AG20443 (cell line): ENCODE measurements at places on chromosomes 3 and 15.

DNA sequence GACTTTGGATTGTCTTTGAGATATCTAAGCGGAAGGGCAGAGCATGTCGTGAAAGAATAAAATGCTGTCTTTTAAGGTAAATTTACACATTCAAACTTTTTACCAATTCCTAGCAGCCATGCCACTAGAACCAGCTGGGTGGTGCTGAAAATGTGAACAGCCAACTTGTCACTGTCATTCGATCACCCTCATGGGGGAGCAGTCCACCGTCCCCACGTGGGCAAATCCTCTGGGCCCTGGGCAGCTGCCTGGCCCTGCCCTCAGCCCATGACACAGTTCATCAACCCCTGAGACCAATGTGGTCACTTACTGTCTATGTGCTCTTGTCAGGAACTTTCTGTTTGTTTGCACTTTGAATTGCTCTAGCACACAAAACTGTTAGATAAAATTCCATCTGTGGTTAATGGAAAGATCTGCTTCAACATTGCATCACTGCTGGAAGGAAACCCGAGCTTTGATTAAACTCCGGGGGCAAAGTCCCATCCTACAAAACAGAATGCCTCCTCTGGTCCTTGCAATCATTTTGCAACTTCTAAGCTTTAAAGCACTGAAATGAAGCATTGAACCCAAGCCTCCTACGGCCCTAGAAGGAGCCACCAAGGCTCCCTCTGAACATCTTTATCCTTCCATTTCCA, 50.1 kb downstream of the PCSK6 start:
- DNase-seq = peak; percentile 56

DNA sequence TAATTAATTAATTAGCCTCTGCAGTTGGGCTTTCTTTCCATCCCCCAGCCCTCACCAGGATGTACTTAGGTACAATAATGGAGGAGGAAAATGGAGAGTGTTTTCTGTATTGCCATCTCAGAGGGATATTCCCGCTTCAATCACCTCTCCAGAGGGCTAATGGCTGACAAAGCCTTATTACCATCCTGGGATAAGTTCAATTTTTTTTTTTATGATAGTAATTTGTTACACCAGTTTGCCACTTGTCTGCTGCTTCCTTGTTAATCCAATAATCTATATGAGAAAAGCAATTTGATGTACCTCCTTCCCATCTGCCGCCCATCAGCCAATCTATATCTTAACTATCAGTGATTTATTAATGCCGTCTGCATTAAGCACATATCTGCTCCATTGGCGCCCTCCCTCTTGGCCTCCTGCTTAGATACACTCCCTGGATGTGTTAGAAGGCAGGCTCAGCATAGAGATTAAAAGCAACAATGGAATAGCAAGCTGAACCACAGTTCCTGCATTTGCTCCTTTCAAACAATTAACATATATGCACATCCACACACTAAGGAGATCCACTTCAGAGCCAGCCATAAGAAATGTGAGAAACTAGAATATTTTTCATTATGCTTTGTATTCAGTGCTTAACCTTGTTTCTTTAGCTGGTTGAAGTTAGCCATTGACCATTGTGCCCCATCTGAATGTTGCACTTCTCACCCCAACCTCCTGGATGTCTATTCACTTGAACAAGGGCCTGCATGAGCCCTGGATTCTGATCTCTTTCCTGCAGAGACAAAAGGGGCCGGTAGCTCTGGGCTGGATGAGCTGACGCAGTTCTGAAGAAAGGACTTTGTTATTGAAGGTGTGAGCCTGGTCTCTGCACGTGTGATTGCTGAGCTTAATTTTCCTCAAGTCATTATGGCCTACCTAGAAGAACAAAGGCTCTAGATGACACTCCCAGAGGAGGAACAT, 237.3 kb upstream of the GAP43 start:
- DNase-seq = no peak

DNA sequence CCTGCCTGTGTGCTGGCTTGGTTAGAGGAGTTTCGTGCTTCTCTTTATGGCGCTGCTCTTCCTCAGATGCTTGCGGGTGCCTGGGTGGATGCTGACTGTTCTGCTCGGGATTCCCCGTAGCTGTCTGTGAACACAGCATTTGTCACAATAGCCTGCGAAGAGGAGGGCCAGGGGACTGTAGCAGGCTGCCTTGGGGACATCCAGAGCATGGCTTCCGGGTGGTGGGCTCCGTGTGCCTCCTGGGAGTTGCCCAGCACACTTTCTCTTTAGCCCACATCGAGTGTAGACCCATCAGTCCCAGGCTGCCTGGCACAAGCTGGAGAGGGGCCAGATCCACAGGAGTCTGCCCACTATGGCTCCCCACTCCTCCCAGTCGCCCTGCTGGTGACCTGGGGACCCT, 22.4 kb downstream of the LRRK1 start:
- no peak for DNase-seq

DNA sequence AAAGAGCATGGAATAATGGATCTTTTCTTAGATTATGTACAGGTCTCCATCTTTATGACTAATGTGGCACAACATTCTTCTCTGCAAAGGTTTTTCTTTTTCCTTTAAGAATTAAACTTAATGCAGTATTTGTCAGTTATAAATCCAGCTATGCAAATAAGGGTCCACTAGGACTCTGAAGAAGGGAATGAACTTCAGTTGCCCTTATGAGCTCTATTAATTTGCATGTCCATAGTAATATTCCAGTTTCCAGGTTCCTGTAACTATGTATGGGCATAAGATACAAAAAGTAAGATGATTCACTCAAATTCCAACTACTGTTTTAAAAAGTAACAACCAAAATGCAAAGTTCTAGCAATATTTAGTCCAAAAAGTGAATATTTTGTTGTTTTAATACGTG, 337.4 kb downstream of the NLGN1 start:
- DNase-seq = no peak

DNA sequence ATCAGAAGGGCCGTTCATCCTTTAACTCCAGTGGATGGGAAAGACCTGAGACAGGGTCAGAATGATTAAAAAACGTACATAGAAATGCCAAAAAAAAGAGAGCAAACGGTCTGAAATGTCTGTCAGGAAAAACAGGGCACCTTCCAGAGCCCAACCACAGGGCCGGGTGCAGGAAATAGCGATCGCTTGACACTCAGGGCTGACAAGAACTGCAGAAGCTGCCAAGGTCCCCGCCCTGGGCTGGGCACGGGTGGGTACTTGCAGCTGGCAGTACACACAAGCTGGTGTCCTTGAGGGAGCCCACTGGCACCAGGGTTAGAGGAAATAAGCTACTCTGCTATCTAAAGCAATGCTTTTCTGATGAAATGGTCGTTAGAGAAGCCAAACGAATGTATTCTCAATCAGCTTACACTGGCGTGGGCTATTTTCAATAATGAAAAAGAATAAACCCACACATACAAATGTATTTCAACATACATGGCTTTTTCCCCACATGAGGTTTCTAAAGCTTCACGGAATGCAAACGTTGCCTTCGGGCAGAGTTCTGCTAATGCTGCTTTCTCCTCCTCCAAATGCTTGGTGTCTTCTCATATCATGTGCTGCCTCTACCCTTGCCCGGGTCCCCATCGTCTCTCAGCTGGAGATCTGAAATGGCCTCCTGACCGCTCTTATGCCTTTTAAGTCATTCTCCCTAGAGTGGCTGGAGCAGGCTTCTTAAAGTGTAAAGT, 15.6 kb downstream of the FRMD4B start:
- DNase-seq = peak; percentile 62

DNA sequence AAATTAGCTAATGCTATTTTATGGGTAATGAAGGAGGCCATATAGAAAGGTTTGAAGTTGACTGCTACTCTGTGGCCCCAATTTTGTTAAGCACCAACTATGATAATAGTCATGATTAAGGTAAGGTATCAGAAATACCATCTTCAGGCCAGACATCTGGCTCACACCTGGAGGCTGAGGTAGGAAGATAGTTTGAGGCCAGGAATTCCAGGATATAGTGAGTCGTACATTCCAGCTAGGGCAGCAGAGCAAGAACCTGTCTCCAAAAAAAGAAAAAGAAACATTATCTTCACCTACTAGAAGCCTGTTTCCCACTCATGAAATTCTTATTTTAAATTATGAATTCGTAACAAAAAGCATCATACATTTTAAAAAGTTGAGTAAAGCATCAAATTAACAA, 64.4 kb downstream of the LRRC28 start:
- DNase-seq = no peak

DNA sequence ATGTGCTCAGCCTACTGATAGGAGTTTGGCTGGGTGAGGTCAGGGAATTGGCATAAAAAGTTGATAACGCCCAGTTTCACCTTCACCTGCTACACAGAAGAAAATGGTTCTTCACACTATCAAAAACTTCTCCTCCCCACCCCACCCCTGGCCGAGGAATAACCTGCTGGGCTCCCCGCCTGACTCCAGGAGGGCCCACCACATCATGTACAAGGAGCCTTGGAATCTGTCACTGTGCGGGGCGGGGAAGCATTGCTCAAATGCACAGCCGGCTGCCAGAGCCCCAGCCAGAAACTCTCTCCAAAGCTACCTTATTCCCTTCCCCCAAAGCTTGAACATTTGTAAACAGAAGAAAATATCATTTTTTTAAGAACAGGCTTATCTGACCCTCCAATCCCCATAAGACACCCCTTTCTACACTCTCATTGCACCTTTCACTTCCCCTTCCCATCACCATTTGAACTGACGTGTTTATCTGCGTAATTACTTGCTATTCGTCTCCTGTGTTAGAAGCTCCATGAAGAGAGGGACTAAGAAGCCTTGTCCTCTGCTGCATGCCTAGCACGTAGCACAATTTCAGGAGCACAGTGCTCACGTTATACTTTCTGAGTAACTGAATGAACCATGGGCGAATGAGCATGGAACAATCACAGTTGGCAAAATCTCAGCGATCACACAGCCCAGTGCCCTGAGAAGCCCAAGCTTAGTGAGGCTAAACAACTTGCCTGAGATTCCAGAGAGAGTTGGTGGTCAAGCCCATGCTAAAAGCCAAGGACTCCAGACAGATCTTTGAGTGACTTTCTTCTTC, 82.9 kb downstream of the HES1 start:
- no peak for DNase-seq

DNA sequence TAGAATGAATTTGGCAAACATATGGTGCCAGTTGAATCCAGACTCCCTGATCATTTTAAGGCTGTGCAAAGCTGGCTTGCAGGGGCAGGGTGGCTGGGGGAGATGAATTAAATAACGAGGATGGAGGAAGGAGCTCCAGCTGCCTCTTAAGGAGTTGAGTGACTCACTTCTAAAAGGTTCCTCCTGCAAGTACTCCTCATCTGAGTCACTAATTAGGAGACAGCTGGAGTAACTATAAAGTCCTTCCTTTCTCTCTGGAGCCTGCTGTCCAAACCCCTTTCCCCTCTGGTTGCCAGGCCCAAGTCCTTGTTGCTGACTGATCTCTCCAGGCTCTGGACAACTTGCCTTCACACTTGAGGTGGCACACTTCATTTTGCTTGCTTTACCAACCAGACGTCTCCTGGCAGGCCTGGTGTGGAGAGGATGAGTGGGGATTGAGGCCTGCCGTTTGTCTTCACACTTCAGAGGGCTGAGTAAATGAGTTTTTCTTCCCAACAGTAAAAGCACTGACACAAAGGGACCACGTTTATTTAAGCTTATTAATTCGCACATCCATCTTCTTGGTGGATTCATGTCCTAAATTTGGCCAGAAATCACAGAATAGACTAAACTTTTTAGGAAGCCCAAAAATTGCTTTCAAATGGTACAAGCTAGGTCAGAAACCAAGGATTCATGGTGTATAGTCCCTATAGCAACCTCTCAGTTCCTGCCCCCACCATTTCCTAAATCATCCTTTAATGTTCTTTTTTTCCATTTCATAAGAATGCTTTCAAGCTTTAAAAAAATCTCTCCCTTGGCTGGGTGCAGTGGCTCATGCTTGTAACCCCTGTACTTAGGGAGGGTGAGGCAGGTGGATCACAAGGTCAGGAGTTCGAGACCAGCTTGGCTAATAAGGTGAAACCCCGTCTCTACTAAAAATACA, 90.5 kb upstream of the MYRIP start:
- peak; percentile 75 for DNase-seq

DNA sequence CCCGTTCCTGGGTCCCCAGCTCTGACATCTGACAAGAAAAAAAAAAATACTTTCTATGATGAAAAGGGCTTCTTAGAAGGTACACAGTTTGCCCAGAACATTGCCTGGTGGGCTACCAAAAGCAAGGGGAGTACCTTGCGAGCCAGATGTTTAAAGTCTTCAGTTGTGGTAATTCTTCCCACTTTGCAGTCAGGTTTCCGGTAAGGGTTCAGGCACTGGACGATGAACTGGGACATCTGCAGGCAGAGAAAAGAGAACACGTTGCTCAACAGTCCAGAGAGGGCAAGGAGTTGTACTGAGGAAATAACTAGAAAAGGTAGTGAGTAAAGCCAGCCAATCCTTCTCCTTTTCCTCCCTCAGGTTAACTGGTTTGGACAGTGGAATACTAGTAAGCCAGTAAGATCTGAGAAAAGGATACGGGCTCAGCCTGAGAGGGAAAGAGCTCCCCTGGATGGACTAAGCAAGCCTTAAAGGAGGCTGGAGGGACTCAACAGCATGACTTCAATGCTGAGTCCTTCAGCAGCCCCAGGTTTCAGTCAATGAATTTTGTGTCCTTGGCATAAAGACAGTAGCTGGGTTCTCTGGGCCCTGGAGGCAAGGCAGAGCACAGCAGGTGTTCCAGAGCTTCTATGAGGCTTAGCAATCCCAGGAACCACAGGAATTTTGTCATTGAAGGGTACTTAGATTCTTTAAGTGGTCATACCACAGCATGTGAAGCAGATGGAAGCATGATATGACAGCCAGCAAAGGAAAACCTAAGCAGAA, 38.2 kb downstream of the NBEAL2 start:
- no peak for DNase-seq

DNA sequence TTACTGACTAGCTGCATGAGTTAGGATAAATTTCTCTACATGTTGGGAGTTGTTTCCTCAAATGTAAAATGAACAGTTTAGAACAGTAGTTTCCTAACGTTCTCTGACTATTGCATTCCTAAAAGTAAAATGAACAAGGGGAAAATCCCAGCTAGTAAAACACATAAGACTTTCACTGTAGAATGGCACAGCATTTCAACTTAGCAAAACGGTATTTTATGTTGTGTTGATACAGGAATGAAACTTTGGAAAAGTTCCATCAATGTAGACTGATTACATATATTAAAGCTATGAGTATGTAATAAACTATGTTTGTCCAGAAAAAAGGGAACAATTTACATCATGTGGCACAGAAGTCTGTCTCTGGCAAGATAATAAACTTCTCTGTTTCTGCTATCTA, 297.4 kb upstream of the EPHA3 start:
- no peak for DNase-seq

DNA sequence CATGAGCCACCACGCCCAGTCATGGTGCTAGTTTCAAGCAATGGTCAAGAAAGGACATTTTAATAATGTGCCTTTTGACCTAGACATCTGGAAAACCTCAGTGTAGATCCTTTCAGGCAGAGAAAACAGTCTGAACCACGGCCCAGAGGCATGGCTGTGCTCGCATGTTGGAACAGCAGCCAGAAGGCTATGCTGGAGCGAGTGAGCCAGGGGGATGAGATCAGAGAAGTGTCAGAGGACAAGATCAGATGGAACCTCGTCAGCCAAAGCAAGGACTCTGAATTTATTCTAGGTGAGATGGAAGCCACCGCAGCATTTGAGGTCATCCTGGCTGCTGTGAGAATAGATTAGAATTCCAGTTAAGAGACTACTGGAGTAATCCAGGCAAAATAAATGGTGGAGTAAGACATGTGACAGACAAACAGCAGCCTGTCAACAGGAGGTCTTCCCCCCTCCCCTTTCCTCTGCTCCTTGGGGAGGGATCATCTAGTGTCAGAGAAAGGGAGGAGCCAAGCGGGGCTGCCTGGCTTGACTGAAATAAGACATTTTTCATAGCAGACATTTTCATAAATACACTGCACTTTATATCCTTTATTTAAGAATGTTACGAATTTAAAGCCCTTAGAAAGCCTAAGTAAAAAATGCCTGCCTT, 40.4 kb upstream of the ACKR4 start:
- DNase-seq = peak; percentile 35
